ENCODE measurements at places on chromosomes 2 and 18.

- DNase-seq: no peak
These were observed 21.4 kb upstream of the AGAP1 start for GRCh38 chr2:235472443-235472842.

DNA sequence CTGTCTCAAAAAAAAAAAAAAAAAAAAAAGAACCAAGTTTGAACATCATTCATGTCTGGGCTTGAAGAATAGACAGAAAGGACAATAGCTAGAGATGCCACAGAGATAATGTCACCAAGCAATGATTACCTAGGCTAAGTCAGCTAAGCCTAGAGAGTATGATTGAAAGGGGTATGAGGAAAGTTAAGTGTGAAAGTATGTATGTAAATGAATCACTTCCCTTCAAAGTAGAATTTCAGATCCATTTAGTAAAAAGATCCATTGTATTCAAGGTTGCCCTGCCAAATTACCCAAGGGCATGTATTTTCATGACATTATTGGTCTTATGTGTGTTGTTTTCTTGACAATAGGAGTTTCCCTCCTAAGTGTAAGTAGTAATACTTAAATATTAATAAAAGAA is 34.1 kb upstream of the SLC39A10 start:
- no peak for DNase-seq

GRCh38 chr2:181589779-181590178 is 67.1 kb downstream of the CERKL start:
- no peak for DNase-seq

DNA sequence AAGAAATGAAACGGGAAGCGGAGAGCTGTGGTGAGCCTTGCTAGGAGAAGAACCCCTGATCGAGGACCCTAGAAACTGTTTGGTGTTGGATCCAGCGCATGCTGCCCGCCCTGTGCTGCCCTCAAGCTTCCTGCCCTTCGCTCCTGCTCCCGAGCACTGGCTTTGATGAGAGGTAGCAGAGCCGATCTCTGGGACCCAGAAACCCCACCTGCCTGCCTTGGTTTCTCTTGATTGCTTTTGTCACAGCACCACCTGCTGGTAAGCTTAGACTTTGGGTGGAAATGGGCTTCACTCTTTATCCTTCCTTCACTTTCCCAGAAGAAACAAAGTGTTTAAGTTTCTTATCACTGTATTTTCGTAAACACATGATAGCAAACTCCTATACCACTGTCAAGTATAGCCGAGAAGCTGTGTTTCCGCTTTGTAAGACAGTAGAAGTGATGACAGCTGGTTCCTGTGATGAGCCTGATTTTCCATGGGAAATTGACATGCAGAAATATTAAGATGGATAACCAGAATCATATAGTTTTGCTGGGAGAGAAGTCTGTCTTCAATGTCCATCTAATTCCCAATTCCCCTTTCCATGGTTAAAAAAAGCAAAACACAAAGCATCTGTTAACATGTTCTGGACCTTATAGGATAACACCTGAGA is 267.4 kb downstream of the PHLPP1 start:
- no peak for DNase-seq

DNA sequence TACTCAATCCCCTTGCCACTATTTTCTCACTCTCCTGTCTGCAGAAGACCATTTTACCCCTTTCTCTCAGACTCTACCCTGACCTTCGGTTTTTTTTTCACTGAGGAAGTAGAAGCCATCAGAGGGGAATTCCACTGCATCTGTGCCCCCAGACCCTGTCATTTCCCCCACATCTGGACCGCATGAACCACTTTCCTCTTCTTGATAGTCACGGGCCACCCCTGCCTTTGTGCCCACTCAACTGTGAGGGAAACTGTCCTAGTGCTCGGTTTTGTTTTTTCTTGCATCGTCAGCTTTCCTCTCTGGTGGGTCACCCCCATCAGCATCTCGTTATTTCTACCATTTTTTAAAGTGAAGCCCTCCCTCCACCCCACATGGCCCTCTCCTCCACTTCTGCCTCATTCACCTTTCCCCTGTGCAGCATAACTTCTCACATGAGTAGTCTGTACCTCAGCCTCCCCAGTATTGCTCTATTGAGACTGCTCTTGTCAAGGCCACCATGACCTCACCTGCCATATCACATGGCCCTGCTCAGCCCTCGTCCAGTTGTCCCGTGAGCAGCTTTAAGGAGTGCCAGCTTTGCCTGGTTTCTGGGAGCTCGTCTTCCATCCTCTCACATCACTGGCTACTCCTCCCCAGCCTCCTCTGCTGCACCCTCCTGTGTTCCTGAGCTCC is 32.4 kb downstream of the TMEM87B start:
- no peak for DNase-seq

DNA sequence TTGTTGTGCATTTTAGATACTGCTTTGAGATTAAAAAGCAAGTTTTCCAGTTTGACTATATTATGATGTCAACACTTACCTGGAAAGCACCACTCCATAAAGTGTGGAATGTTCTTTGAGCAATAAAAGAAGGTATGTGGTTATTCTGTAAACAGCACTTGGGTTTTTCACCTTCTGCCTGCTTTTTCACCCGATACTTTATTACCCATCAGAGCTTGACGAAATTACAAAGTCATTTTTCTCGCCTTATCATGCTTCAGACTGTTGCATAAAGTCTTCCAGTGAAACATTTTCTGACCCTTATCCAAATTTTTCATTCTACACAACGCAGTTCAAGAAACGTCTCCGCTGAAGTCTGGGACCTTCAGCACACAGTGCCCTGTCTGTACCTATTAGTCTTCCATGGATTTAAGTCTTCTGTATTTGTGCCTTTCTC is 25.2 kb downstream of the CAB39 start:
- no peak for DNase-seq

DNA sequence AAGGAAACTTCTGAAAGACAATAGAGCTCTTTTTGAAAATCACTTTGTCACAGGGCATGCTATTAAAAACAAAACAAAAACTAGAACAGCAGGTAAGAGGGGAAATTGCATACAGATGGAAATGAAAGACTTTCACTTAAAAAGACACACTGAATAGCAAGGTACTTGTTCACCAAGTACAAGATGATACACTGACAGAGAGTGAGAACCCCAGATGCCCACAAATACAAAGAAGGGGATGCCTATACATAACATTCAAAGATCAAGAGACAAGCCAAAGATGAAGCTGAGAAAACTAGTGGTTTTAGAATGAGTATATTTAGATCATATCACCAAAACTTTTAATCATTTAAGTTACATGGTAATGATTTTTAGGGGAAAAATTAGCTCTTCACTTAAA is 60.7 kb downstream of the ASXL2 start:
- DNase-seq: no peak

- DNase-seq: no peak
These were observed 493.0 kb upstream of the NRP2 start for GRCh38 chr2:205189301-205189700.

- DNase-seq: no peak
These were observed 234.4 kb upstream of the RGPD4 start for GRCh38 chr2:107592280-107592624.

DNA sequence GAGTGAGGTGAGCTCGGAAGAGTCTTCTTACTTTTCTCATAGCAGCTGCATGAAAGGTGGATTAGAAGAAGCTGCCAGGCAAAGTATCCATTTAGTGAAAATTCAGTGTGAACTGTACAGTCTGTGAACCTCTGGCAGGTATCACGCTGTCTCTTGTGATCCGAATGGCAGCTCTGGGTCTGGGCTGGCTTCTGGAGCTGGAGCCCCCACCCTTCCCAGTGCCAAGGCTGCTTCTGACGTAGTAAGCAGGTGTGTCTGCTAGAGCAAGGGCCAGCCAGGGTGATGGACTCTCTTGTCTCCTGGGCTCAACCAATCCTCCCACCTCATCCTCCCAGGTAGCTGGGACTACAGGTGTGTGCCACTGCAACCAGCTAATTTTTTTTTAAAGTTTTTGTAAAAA is 14.0 kb upstream of the NTSR2 start:
- no peak for DNase-seq

DNA sequence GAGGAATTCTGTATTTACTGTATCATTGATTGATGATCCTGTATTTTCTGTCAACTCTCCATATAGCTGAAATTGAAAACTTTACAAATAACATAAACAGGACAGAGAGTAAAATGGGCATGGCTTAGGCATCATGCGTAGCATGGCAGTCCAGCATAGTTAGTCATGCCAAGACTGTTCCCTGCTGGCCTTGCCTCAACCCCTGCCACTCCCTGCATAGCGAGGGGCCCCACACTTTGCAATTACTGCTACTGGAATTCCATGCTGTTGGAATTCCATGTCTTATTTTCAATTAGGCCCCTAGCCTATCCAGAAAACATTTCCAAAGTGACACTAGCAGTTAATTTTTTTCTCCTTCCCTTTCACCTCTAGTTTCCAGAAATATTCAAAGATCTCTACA is 15.1 kb upstream of the SOX11 start:
- no peak for DNase-seq

DNA sequence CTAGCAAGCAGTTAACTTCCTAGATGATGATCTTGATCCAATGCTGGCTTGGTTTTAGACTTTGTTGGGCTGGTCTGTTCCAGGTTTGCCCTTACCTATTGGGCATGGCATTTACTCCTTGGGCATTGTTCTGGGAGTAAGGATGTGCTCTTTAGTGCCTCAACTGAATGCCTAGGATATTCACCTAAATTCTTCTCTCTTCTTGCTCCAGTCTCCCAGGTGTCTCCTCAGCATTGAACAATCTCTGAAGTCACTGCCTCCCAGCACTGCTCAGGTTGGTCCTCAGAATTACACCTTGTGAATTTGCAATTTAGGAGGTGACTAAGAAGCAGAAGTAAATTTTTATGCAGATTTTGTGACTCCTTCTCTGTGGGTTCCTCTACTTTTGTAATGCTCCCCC is 307.7 kb upstream of the COL3A1 start:
- no peak for DNase-seq

GRCh38 chr2:43210467-43211303 is 15.7 kb downstream of the ZFP36L2 start:
- DNase-seq: peak; percentile 22

GRCh38 chr2:51981783-51982182 is 949.9 kb upstream of the NRXN1 start:
- no peak for DNase-seq

GRCh38 chr2:26521913-26522180 is 43.9 kb upstream of the OTOF start:
- DNase-seq: no peak

DNA sequence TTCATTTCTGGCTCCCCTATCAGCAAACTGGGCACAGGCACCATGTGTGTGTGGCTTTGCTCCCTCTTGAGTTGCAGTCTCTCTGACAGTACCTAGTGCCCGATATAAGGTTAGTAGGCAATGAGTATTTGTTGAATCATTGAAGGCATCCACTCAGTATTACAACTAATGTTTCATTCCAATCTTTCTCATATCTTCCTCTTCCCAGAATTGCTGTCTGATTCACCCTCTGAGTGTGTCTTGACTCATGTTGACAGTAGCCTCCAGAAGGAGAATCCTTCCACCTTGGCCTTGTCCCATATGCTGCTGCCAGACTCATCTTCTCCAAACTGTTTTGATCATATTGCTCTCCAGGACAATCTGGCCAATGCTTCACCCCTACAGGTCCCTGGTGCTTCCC is 202.5 kb downstream of the LRRTM1 start:
- DNase-seq: no peak

DNA sequence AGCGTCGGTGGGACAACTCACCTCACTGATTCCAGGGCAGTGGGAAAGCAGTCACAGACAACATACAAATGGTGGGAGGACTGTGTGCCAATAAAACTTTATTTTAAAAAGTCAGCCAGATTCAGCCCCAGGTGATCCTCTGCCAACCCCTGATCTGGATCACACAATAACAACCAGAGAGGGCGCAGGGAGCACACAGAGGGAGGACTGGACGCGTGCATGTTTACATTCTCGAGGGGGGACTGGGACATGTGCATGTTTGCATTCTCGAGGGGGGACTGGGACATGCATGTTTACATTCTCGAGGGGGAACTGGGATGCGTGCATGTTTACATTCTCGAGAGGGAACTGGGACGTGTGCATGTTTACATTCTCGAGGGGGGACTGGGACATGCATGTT is 209.5 kb downstream of the NDUFA10 start:
- no peak for DNase-seq

DNA sequence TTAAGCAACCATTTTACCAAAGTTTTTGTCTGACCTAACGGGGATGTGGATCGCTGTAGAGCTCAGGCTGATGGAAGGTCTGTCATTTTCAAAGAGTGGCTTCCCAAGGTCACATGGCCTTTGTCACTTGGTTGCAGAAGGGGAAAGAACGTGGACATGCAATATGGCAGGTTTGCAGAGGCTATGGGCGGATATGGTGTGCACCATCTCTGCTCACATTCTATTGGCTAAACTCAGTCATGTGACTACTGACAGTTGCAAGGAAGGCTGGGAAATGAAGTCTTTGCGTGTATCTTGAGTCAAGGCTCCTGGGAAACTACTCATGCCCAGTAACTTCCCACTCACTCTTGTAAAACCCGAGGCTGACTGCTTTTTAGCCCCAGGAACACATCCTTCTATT is 96.8 kb downstream of the ST6GAL2 start:
- no peak for DNase-seq

DNA sequence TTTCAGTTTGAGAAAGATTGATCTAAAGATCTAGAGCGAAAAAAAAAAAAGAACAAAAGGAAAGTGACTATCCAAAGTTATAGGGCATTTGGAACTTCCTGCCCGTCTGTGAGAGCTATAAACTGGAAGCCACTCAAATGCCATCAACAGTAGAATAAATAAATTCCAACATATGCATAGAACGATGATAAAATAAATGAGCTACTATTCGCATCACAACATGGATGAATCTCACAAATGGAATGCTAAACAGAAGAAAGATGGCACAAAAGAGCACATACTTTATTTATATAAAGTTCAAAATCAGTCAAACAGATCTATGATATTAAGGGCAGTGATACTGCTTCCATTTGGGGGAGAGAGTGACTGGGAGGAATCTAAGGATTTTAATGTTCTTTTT is 128.8 kb downstream of the TTC32 start:
- DNase-seq: no peak

DNA sequence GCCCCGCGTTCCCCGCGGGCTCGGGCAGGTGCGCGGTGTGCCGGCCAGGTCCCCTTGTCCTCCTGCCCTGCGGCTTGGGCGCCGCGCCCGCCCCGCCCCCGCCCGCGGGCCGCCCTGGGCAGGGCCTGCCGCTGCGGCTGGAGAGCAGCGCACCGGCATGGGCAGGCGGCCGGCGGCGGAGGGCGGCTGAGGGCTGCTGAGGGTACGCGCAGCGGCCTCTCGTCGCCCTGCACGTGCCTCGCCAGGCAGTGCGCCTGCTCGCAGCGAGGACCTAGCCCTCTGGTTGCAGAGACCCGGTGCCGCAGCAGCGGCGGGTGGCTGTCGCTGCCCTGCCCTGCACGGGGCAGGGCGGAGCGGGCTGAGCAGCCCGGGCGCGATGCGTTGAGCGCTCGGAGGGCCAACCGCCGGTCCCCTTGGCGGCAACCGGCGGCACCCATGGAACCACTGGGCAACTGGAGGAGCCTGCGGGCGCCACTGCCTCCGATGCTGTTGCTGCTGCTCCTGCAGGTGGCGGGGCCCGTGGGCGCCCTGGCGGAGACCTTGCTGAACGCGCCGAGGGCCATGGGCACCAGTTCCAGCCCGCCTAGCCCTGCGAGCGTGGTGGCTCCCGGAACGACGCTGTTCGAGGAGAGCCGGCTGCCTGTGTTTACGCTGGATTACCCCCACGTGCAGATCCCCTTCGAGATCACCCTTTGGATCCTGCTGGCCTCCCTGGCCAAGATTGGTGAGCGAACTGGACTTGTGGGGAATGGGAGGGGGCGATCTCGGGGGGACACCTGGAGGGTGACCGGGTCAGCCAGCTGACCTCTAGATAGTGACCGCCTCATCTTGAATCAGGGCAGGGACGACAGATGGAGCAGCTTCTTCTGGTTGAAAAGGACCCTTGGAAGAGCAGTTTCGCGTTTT is at the start of gene SLC9A2:
Gene SLC9A2, plus strand, starts transcription at position 140 of the 906 bp plus-strand sequence. Its CDS starts 296 bp downstream, at position 436.
- no peak for DNase-seq
